M059J (cell line): ENCODE measurements at places on chromosomes 6 and 20. TPM values are rescaled to one million over a fixed set of nuclear protein-coding genes. Genes with fewer than 3 reads are reported as not detected.

LY86 gene
- not detected in 2 replicates for total RNA-seq

DNA sequence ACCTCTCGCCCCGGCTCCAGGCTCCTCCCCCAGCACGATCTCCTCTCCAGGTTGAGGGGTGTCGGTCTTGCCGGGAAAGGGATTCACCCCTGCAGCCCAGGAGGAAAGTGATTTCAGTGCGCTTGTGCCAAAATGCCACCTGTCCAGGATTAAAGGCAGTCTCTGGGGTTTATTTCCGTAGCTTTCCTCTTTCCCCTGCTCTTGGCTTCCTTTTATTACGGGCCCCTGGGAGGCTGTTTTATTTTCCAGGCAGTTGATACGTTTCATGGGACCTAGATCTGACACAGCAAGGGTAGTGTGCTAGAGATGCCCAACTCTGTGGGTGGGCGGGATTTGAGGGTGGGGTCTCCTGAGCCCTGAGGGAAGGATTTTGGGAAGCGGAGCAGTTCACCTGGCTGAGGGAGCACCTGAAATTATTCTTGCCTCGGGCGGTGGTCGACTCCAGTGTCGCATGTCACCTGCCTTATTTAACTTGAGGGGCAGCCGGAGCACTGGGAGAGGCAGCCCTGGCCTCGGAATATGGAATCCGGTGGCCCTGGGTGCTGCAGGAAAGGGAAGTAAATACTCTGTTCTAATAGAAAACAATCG lies 9.5 kb upstream of the NKX2-2 start:
- DNase-seq = no peak

DNA sequence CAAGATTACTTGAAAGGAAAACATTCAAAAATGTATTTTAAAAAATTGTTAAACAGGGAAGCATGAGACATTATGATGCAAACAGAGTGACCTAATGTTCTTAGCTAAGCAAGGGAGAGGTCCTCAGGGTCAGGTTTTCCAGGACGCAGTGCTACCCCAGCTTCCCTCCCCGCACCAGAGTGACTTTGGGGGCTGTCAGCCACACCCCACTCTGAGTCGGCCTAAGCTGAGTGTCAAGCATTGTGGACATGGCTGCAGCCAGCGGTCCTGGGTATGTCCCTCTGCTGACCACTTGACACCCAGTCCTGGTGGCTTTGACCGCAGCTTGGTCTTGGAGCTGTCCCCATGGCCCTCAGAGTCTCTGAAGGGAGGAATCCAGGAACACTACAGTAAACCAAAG lies 54.9 kb upstream of the CD93 start:
- no peak for DNase-seq

FAM217A gene
- not detected in 2 replicates for total RNA-seq

DNA sequence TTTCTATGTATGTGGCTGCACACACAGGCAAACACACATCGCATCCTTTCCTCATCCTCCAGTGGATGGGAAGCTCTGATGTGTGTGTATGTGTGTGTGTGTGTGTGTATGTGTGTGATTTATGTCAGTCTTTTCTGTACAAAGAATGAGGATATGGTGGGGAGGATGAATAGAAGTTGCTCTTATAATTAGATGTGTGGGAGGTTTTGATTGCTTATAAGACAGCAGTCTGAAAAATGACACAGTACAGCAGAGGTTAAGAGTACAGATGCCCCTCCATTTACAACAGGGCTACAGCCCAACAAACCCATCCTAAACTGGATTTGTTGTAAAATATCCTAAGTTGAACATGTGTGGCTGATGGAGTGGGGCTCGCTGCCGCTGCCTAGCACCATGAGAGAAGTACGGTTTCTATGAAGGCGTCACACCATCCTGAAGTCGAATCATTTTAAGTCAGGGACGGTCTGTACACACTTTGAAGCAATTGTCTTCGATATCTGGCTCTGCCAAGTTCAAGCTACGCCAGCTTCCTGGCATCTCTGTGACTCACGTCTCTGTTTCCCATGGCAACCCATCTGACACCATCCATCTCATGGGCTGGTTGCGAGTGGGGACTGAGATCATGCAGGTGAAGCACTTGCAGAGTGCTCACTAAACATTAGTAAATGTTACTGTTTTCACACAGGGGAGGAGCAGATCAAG lies 252.6 kb downstream of the MYLK4 start:
- DNase-seq = peak; percentile 83

- peak; percentile 56 for DNase-seq
These were observed 490.3 kb downstream of the COL12A1 start for GRCh38 chr6:74715355-74716085.

DNA sequence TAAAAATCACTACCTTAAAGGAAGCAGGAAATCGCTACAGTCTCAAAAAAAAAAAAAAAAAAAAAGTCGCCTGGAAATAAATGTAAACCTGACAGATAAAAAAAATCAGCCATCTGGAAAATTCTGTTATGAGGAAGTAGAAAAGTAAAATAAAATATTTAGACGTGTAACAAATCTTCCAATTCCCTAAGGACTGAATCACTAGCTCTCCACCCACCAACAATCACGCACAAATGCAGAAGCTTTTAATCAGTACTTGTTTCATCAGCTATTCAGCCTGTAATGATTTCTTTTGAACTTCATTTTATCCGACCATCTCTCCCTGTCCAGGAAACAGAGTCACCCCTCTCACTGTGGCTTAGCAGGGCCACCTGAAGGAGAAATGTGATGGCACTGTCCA lies 59.0 kb downstream of the SLC23A2 start:
- no peak for DNase-seq

DNA sequence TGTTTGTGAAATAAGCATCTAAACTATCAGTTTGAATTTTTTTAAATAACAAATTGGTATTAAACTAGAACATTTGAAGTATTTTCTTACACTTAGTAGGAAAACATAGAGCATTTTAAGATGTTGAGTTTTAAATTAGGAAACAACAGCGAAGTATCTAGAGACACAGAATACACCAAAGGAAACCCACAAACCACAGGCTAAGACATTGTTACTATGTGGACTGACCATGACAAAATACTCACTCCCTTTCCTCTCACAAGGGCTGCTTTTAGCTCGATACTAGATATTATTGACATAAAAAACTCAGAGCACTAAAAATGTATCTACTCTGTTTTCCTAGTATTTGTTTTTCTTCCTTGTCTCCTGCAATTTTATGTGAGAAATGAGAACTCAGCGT lies 266.0 kb upstream of the CITED2 start:
- peak; percentile 56 for DNase-seq

PLCG1 gene
- total RNA-seq = 59.4 and 65.7 TPM in 2 replicates

DNA sequence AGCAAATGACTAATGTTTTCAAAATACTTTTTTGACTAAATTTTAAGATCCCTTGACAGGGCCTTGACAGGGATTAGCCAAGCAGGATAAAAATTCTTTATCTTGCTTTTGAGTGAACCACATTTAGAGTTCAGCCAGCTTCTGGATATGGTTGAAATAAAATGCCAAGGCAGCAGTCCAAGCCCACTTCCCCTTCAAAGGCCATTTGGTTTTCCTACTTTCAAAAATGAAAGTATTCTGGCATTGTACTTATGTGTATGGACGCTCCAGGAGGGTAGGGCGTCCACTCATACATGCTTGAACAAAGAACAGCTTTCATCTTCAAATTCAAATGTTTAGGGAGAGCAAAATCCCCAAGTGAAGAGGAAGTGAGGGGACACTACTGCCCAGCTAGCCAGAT lies 82.3 kb upstream of the BCLAF1 start:
- DNase-seq = peak; percentile 10

DNA sequence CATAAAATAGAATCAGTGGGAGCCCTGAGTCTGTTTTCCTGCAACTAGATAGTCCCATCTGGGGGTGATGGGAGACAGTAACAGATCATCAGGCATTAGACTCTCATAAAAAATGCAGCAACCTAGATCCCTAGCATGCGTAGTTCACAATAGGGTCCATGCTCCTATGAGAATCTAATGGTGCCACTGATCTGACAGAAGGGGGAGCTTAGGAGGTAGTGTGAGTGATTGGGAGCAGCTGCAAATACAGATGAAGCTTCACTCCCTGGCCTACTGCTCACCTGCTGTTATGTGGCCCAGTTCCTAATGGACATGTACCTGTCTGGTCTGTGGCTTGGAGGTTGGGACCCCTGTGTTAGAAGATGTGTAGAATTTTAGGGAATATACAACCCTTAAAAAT lies 904.5 kb upstream of the EPHA7 start:
- no peak for DNase-seq

GRCh38 chr6:137351890-137352289 lies 132.7 kb upstream of the IFNGR1 start:
- no peak for DNase-seq

DNA sequence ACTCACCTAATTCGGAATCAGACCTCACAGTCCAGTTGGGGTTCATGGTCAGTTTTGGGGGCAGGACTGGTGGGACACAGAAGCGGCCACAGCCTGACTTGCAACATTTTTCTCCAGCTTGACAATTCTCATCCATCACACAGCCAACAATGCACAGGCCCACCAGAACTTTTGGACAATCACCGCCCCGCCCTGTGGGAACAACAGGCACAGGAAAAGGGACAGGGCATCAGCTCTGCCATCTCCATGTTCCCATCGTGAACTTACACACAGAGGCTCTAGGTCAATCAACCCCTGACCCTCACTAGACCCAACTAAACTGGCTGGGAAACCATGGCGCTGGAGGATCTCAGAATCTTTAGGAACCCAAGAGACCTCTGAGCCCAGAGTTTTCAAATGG lies 16.3 kb downstream of the WFDC3 start:
- DNase-seq = no peak

GRCh38 chr6:139308286-139308916 lies 16.6 kb upstream of the TXLNB start:
- DNase-seq = peak; percentile 24

CST5 gene
- total RNA-seq = not detected in 2 replicates

GRCh38 chr6:93282521-93283031 lies 136.8 kb downstream of the EPHA7 start:
- no peak for DNase-seq

DNA sequence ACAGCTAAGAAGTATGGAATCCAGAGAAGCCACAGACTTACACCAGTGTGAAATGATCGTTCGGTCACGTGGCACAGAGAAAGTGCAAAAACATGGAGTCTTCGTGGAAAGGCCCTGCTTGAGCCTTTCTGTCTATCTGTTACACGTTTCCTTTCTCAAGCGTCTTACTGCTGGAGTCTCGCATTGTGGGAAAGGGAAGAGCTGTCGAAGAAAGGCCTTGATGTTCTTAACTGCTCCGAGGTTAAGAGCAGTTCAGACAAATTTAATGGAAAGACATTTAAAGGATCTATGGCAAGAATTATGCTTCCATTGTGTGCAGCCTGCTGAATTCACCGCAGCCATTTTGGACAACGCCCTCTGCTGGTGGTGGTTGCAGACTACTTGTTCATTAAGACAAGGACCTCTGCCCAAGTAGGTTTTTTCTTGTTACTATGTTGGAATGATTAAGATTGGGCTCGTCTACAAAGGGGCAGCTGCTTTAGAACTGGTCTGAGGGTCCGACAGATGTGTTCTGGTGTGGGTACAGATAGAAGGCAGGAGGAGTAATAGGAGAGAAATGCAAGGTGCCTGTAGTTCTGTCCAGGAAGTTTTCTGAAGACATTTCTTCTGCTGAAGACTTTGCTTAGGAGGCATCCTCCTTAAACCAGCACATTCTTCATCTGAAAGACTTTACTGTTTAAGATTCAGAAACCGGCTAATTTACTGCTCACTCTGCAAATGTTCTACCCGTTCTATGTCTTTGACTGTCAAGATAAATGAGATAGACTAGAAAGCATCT lies 24.7 kb upstream of the CCN6 start:
- DNase-seq = peak; percentile 68

SLC13A3 gene
- not detected in 2 replicates for total RNA-seq

- no peak for DNase-seq
These were observed 24.4 kb downstream of the SYNDIG1 start for GRCh38 chr20:24493661-24494459.

- DNase-seq = no peak
These were observed 2.1 kb downstream of the C20orf144 start for GRCh38 chr20:33664085-33664761.

GRCh38 chr6:113120224-113120581 lies 736.9 kb upstream of the MARCKS start:
- peak; percentile 99 for DNase-seq

DNA sequence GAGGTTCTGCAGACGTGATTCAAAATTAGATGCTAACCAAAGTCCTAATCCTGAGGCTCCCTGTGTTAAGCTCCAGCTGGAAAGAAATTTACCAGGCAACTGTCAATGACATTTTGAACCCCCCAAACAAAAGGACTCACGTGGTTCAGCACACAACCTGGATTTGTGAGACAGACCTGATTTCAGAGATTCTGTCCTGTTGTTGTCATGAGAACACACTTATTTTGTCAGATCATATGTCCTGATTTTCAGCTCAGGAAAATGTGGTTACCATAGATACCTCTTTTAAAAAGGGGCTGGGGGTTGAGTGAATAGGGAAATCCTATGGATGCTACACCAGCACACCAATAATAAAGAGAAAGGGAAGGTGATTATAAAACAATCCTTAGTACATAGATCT lies 61.6 kb downstream of the MTFR2 start:
- no peak for DNase-seq

DNA sequence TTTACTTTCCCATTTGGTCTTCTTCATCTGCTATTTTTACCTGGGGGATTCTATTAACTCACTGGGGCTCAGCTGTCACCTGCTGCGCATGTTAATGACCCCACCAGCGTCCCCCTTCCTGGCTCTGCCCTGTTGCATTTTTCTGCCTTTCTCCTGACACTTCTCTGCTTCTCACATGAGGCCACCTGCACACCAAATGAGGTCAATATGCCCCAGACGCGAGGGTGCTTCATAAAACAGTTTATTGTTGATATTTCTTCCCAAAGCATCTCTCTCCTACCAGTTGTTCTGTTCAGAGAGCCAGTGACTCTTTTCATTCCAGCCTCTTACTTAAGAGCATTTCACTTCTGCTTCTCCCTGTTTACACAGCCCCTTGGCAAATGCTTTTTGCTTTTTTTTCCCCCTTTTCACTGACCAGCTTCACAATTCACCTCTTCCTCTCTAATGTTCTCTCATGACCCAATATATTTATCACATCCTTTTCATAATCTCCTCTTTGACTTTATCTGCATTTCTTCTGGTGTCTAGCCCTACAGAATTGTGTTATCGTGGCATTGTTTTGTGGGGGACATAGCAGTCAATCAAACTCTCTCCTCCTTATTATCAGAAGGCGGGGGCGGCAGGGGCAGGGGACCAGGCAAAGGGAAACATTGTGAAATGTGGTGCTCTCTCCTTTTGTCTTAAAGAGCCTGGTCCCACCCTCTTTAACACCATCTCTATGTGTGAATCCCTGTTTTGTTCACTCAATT lies 545.8 kb upstream of the CITED2 start:
- no peak for DNase-seq

HCK gene
- total RNA-seq = 0.27 TPM in 1 of 2 replicates, not detected in the other

RPP40 gene
- 44.3 and 44.7 TPM in 2 replicates for total RNA-seq

GRCh38 chr20:54431156-54431944 lies 44.0 kb upstream of the DOK5 start:
- DNase-seq = peak; percentile 25

C6orf132 gene
- 0.30 and 2.2 TPM in 2 replicates for total RNA-seq

DNA sequence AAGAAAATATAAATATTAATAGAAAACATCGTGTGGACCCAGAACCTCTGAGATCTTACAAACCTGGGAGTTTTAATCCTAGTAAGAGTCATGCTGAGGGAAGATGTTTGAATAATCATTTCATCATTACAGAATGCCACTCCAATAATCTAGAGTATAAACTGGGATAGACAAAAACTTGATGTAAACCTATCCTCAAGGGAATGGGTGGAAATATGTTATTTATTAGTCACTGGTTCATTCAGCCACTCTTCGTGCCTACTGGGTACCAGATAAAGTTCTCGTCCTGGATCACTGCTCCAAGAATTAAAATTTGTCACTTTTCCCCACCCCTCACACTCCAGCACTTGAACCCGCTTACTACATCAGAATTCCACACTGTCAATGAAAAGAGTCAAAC lies 7.7 kb downstream of the HLA-B start:
- DNase-seq = no peak

GRCh38 chr20:8246153-8246552 lies 114.1 kb downstream of the PLCB1 start:
- no peak for DNase-seq
